ENCODE measurements at places on chromosomes 11 and 22.

GRCh38 chr11:116958246-116958645 lies 120.8 kb upstream of the APOA1 start:
- DNase-seq, result no peak

- DNase-seq, result no peak
These were observed 11.3 kb downstream of the TRIM29 start for GRCh38 chr11:120126620-120127019.

DNA sequence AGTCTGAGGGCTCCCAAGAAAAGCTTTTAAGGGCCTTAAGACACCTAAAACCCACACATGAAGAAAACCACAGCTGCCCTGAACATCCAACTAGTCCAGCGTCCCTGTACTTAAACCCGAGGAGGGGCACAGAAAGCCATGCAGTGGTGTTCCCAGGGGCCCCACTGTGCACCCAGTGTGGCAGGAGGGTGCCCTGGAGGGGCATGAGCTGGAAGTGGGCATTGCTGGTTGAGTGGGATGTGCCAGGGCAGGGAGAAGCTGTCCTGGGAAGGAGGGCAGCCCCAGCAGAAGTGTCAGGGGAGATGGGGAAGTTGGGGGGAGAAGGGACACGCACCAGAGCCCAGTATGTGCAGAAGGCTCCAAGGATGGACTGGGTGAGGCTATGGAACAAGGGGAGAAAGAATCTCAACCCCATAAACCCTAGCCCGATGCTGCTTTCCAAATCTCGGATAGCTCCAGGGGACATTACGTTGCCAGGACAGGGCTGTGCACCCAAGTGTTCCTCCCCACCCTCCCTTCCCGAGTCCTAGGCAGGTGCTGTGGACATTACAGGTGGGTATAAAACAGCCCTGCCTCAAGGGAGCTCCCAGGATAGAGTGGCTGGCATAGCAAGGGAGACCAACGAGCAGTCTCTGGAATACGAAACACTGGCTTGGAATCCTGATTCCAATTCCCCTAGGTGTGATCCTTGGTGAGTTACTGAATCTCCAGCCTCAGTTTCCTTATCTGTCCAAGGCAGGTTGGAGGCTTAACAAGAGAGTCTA lies 44.2 kb downstream of the SHANK2 start:
- no peak for DNase-seq

DNA sequence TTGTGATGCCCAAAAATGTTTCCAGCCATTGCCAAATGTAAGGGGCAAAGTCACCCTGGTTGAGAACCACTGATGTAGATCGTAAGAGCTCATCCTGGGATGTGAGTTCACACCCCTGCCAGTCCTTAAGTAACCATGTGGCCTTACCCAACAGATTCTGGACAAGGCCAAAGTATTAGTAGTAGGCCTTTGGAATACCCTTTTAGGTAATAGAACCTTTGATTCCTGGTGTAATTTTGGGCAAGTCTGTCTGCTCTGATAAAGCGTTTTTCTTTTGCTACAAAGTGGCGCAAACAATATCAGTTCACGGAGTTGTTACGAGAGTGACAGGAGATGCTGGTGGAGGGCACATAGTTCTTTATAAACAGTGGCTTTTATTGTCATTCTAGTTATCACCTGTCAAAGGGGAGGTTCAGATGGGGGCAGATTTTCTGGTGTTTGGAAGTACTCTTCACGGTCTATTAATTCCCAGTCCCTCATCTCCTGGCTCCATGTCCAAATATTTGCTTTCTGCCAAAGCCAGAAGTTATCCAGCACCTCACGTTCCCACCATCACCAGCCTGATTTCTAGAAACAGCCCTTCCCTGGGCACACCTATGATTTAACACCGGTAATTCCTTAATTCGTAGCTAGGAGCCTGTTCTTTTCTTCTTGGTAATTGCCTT lies 73.8 kb upstream of the CRYBB3 start:
- DNase-seq, result no peak

- DNase-seq, result no peak
These were observed 95.5 kb downstream of the WNT7B start for GRCh38 chr22:45881524-45881875.

Data from CD4-positive, alpha-beta T cell treated with Interleukin-6 at 100 ng/mL for 8 hours (primary cell).